Activated CD8-positive, alpha-beta T cell treated with anti-CD3 and anti-CD28 coated beads for 36 hours (primary cell): ENCODE measurements at places on chromosomes 2 and 18. TPM values are rescaled to one million over a fixed set of nuclear protein-coding genes. Genes with fewer than 3 reads are reported as not detected.

Gene MAP3K19
- not detected for total RNA-seq

Gene DAW1
- total RNA-seq: not detected

DNA sequence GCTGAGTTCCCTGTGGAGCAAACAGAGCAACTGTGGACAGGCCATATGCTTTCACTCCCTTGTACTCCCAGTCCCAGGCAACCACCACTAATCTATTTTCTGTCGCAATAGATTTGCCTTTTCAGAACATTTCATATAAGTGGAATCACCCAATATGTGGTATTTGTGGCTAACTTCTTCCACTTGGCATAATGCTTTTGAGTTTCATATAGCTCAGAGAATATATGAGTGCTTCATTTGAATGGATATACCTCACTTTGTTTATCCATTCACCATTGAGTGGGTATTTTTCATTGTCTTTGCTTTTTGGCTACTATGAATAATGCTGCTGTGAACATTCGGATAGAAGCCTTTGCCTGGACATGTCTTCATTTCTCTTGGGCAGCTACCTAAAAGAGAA lies 151.9 kb downstream of the CERS6 start:
- H3K36me3 ChIP-seq: peaks cover 36% of the 10 kb centered on the region
- DNase-seq: no peak
- H3K4me3 ChIP-seq: no peak overlapping the region
- H3K27me3 ChIP-seq: no peaks in the 10 kb centered on the region
- H3K27ac ChIP-seq: no peak overlapping the region
- H3K4me1 ChIP-seq: peaks cover 25% of the 10 kb centered on the region

Gene RGPD4
- 0.07 TPM for total RNA-seq

Gene LYPD6
- not detected for total RNA-seq
